ENCODE measurements at places on chromosomes 13 and 19.

- DNase-seq = no peak
Measured at GRCh38 chr19:15323496-15324235, 8.7 kb downstream of the BRD4 start.

- no peak for DNase-seq
Measured at GRCh38 chr19:38867171-38867780, 10.8 kb downstream of the RINL start.

DNA sequence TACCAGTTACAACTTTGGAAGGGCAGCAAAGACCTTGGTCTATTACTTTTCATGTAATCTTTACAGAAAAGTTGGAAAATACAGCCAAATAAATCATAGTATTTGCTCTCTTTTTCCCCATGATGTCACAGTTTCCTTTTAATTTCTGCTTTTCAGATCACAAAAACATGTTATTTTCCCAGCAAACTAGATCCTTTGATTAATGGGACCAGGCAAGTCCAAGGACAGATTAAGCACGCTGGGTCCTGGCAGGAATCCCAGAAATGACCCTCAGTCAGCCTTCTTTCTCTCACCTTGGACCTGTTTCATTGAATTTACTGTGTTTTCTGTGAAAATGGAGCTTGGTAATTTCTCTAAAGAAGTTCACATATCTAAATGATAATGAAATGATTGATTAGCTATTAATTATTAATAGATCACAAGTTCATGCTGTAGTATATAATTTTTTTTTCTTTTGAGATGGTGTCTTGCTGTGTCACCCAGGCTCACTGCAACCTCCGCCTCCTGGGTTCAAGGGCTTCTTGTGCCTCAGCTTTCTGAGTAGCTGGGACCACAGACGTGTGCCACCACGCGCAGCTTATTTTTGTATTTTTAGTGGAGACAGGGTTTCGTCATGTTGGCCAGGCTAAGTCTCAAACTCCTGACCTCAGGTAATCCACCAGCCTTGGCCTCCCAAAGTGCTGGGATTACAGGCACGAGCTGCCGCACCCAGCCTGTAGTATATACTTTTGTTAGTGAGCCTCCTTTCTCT is 16.0 kb downstream of the SPATA13 start:
- no peak for DNase-seq

- DNase-seq = no peak
Measured at GRCh38 chr13:51286135-51287002, 53.1 kb upstream of the SERPINE3 start.

GRCh38 chr19:29785955-29786589 is 25.7 kb upstream of the CCNE1 start:
- no peak for DNase-seq
